ENCODE measurements at places on chromosomes 6 and 20.

DNA sequence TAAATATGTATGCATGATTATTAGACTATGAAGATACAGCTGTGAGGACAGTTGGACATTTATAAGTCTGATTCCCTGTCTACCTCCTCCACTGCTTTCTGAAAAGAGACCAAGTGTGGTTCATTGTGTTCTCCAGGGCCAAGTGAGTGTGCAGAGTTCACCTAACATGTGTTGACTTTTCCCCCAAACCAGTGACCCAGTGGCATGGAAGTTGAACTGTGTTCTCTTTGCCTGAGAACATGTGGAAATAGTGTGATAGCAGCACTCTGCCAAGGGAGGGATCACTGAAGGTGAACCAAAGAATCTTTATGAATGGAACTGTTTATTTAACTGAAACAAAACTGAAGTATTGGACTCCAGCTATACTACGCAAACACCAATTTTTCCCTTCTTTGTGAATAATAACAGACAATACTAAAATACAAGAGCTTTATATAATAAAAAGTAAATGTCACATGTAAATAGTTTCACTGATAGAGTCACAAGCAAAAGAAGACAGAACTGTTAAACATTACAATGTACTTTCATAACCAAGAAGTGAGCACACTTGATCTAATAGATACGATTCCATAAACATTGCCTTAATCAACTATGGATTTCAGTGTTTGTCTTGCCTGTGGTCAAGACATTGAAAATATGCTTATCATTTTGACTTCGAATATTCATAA lies 200.3 kb upstream of the FUT9 start:
- no peak for DNase-seq

DNA sequence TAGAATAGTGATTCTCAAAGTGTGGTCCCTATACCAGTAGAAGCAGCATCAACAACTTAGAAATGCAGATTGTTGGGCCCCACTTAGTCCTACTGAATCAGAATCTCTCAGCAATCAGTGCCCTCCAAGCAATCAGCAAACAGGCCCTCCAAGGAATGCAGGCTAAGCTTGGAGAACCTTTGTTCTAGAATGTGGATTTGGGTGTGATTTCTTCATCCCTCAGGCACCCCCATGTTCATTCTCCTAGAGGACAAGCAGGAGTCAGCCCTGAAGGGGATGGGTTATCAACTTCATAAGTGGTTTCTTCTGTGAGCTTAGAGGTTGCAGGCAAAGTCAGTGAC lies 40.5 kb upstream of the TAF8 start:
- DNase-seq: no peak

- DNase-seq: no peak
Observed at GRCh38 chr6:143293523-143293922, 157.0 kb downstream of the ADAT2 start.

DNA sequence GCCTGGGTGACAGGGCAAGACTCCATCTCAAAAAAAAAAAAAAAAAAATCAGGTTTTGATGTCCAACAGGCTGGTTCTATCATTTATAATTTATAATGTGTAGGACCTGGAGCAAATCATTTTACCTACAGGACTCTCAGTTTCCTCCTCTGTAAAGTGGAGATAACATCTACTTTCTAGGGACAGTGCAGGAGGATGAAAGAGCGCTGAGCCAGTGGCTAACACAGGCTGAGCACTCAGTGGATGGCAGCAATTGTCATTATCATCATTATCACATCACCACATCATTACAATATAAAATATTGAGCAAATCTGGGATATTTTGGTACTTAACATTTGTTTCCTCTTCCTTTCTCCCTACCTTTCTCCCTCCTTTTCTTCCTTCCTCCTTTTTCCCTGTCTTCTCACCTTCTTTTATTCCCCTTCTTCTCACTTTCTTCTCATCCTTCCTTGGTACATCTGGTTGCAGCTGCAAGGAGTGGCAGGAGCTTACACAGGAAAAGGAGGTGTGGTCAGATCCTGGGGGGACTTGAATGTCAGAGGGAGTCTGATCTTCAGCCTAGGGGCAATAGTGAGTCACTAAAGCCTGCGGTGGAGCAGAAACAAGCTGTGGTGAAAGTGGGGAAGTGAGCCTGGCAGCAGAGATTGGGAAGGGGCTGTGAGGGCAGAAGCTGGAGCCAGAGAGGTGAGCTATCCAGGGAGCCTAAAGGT lies 24.6 kb upstream of the CTNNBL1 start:
- no peak for DNase-seq

GRCh38 chr6:155426408-155426945 lies 29.2 kb downstream of the NOX3 start:
- no peak for DNase-seq

GRCh38 chr20:49281059-49281912 lies 3.4 kb upstream of the ZNFX1 start:
- no peak for DNase-seq

- DNase-seq: no peak
Observed at GRCh38 chr6:5992551-5993225, 14.0 kb downstream of the NRN1 start.

DNA sequence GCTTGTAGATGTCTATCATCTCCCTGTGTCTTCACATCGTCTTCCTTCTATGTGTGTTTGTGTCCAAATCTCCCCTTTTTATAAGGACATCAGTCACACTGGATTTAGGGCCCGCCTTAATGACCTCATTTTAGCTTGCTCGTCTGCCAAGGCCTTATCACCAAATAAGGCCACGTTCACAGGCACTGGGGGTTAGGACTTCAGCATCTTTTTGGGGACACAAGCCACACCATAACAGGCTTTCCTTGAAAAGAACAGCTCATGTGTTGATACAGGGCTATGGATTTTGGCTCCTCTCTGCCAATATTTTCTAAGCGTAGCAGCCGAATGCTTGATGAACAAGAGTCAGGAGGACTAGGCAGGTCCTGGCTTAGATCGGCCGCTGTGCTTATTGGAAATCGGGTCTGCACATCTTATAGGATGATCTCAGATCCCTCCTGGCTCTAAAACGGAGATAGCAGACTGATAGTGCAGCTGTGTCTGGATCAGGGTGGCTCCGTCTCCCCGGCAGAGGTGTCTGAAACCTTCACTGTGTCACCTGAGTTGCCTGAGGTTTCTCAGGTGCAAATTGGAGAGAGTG lies 16.2 kb upstream of the TMEM181 start:
- no peak for DNase-seq

DNA sequence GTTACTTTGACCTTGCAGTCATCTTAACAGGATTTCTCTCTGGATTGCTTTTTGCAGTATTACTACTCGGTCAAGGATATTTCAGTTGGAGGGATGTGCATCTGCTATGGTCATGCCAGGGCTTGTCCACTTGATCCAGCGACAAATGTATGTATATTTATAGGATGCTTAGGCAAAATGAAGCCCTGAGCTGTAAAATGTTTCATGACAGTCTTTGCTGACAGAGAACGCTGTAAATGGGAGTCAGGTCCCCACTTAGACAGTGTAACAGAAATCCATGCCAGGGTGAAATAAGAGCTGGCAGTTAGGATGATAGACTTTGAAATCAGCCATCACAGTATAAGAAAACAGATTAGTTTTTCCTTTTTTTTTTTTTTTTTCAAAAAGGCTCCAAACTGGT lies 264.0 kb downstream of the LAMA2 start:
- no peak for DNase-seq

DNA sequence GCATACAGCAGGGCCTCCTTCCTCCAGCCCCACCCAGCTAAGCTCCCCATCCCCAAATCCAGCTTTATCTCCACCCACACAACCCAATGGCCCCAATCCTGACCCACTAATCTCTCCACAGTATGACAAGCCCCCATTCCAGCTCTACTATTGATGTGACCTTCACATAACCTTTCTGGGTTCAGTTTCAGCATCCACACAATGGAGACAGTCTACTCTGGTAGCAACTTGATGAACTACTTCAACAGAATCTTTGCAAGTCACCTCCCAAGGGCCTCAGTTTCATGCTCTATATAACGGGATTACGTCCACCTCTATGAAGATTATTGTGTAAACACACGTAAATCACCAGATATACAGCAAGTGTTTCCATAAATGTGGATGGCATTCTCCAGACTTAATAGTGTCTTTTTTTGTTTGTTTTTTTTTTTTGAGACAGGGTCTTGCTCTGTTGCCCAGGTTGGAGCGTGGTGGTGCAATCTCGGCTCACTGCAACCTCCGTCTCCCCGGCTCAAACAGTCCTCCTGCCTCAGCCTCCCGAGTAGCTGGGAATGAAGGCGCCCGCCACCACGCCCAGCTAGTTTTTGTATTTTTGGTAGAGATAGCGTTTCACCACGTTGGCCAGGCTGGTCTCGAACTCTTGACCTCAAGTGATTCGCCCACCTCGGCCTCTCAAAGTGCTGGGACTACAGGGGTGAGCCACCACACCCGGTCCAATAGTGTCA lies 1.4 kb downstream of the AHCY start:
- DNase-seq: no peak

DNA sequence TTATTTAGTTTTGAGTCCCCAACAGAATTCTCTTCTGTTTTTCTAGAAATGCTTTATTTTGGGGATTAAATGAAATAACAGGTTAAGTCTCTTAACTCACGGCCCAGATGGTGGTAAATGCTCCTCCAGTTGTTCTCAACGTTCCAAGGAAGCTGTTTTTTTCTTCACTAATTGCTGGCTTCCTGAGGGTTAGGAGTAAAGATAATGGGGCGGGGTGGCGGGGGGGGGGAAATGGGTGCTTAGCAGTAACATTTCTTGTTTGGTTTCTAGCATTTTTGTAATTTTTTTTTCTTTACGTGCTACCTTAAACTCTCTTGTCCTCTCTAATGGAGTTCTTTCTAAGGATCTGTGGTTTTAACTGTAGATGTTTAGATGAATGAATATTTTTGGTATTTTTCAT lies 2.2 kb downstream of the SRSF3 start:
- no peak for DNase-seq

- DNase-seq: no peak
Observed at GRCh38 chr20:48691523-48691922, 136.3 kb downstream of the PREX1 start.

DNA sequence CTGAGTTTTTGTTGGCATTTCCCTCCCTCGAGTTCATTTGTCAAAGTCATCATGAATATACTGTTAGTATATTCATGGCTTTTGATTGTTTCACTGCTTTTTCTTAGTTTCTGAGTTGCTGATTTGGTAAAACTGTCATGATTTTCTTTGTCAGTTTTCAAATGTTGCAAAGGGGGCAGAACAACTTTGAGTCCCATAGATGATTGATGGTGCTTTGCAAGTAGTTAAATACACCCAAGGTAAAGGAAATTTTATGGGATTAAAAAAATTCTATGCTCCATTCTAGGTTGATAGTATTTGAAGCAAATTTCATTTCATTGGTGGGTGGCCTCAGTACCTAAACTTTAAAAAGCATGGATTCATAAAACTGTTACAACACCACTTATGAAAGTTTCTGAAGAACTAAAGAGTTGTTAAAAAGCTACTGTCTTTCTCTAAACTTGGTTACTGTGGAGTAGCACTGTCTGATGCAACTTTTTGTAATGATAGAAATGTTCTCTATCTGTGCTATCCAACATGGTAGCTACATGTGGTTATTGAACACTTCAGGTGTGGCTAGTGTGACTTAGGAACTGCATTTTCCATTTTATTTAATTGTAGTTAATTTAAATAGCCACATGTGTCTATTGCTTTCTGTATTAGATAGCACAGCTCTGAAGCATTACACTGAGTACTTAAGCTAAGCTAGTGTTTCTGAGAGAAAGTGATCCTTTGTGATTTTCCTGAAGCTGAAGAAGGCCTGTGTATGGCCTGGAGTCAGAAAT lies 153.6 kb downstream of the ZFAND3 start:
- DNase-seq: peak; percentile 40

DNA sequence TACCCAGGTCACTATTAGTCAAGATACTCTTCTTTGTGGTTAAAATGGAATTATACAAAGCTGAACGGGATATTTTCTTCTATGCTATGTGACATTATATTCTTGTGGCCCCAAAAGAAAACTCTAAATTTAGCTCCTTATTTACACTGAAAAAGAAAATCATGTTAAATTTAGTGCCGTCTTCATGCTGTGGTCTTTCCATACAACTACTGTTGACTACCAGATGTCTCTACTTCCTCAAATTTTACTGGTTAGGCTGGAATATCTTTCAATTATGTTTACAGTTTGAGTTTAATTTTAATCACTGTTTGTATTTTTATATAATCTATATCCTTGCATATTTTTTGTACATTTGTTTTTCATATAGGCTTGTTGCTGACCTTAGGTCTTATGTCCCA lies 95.6 kb upstream of the FOXO3 start:
- DNase-seq: no peak

DNA sequence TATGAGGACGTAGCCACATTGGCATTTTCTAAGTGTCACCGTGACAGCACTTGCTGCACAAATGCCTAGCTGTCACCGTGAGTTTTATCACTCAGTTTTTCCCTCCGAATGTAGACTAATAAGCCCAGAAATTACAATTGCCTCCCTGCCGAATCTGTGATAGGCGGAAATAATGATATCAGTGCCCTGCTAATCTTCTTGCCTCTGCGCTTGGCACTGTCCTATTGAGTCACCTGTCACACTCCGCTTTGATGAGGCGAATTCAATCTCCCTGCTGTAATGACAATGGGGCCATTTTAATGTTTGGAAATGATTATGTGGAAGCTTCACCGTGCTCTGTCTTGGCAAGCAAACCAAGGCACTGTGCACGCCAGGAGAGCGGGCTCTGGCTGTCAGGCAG lies 112.8 kb downstream of the LINC00237 start:
- no peak for DNase-seq

DNA sequence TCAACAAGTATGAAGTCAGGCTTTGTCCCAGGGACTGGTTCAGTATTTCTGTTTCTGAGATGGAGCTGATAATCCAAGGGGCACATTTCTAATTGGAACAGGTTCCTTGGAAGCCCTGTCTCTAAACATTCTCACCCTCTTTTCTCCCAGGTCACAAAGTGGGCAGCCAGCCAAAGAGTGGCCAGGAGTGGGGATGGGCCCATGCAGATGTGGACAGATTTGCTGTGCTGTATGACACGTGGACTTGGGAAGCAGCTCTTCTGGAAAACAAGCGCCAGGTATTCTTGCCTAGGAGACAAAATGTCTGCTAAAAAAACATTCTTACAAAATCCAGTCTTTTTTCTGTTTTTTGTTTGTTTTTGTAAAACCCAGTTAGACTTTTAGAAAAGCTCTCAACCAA lies 140.2 kb downstream of the CD164 start:
- no peak for DNase-seq

GRCh38 chr20:37413023-37413334 lies 67.0 kb downstream of the SRC start:
- DNase-seq: no peak

- DNase-seq: no peak
Observed at GRCh38 chr6:168264593-168265335, 54.8 kb downstream of the DACT2 start.

GRCh38 chr6:3376893-3377535 lies 79.8 kb downstream of the SLC22A23 start:
- no peak for DNase-seq

GRCh38 chr20:5570452-5570851 lies 179.7 kb upstream of the SHLD1 start:
- DNase-seq: no peak

GRCh38 chr20:63051186-63051860 lies 44.6 kb upstream of the BHLHE23 start:
- no peak for DNase-seq

DNA sequence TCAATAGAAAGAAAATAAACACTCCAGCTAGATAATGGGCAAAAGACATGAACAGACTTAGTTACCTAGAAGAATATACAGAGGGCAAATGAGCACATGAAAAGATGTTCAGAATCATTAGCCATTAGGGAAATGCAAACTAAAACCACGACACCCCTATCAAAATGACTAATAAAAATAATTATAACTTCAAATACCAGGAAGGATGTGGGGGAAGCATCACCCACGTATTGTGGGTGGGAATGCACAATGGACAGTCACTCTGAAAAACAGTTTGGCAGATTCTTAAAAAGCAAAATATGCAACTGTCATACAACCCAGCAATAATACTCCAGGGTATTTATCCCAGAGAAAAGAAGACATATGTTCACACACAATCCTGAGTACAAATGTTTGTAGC lies 92.6 kb downstream of the DLL1 start:
- no peak for DNase-seq
